AG08396 (cell line): ENCODE measurements at places on chromosomes 3 and 15.

DNA sequence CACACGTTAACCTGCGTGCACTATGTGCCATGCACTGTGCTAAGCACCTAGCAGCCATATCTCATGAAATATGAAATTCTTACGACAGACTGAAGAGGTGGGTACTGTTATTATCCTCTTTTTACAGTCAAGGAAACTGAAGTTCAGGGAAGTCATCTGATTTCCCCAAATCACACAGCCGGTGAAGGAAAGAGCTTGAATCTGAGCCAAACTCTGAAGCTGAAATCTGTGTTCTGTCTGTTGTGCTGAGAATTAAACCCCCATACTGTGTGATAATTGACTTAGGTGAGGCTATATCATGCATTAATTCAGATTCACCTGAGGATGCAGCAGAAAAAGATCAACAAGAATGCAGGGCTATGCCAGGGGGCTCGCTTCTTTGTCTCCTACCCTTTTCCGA, 475 bp downstream of the FAM107A start:
- DNase-seq, result no peak

DNA sequence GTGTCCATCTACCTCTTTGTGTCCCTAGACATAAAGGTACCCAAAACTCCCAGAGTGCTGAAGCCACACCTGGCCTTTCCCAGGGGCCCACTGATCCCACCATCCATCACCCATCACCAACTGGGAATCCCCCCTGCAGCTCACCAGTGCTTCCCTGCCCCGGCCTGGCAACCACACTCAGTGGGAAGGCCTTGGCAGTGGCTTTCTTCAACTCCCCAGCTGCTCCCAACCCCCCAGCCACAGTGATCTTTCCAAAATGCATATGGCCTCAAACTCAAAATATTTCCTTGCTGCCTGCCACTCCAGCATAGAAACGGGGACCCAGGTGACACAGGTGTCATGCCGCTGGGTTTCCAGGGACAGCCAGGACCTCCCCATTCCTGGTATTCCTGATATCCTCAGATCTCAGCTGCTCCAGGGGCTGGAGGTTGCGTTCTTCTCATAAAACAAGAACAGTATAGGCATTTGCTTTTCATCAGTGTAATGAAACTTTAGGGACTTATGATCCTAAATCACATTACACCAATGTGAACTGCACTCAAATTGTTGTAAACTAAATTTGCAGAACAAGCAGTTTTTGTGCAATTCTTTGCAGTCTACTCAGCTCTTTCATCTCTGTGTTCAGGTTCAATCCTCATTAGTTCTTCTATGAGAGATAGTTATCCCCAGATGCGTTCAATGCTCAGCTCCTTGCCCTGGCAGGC, 1.3 kb downstream of the OCA2 start:
- DNase-seq, result no peak

DNA sequence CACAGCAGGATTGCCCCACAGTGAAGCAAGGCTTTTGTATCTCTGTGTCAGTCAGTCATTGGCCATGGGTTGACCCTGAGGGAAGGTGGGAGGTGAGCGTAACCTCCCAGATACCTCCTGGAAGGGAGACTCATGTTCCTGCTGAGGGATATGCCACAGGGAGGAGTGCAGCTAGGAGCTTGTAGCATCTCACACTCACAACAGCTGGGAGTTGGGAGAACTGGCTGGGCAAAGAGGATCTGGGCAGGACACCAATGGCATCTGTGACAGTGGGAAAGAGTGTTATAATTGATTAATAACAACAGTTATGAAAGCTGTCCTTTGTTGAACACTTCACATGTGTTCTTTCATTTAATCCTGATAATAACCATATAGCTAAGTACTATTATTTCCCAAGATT, 171.0 kb downstream of the TLE3 start:
- no peak for DNase-seq

DNA sequence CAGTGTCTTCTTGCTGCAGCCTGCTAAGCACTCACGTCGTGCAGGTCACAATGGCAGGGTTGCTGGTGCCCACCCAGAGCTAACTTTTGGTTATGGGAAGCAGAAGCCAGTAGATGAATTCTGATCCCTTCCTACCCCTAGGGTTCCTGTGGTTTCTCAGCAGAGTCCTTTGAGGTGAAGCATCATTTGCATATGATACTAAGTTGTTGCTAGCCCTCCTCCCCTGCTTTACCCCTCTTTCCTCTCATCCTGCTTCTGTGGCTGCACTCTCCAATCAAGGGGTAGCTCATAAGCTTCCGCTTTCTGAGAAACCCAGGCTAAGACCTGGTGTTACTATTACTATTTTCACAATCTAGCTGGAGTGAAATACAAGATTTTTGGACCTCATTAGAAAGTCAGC, 22.1 kb upstream of the HEG1 start:
- DNase-seq, result no peak

DNA sequence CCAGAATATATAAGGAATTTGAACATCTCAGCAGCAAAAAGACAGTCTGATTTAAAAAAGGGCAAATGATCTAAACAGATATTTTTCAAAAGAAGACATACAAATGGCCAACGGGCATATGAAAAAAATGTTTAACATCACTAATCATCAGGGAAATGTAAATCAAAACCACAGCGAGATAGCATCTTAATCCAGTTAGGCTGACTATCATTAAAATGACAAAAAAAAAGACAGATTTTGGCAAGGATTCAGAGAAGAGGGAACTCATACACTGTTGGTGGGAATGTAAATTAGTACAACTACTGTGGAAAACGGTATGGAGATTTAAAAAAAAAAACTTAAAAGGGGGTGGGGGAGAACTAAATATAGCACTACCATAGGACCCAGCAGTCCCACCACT, 47.9 kb downstream of the RNF13 start:
- DNase-seq, result no peak

GRCh38 chr3:57972531-57973111, 35.6 kb upstream of the FLNB start:
- no peak for DNase-seq

- DNase-seq, result no peak
Measured at GRCh38 chr3:154384479-154384878, 45.5 kb downstream of the GPR149 start.

DNA sequence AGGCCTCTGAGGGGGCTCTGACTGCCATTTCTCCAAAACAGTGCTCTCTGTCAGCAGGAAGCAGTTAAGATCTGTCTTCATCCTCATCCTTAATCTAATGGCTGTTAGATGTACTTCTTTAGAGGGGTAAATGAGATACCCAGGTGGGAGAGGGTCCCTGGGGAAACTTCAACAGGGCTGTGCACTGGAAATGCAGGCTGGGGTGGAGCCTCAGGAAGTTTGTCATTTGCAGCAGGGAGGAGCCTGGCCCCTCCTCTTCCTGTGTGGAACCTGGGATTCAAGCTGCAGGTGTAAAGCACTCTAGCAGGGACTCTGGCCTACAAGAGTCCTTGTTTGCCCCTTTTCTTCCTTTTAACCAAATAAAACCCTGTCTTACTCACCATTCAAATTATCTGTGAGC, 1173.6 kb downstream of the OTOL1 start:
- DNase-seq, result no peak

GRCh38 chr15:40829115-40829514, 607 bp upstream of the PPP1R14D start:
- no peak for DNase-seq

DNA sequence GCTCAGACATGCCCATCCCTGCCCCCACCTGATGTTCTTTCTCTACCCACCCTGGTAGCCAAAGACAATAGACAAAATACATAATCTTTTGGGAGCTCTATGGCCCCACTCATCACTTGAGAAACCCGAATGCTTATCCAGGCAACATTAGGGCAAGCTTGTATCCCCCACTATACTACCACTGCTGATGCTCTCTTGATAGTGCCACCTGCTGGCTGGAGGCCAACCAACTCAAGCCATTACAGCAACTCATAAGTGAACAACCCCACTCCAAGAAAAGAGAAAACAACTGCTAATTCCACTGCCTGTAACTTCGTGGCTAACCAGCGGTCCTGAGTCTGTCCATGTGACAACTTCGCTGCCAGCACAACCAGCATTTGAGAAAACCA, 342.5 kb upstream of the TGFBR2 start:
- DNase-seq, result no peak
